ENCODE measurements at places on chromosomes 16 and 17.

GRCh38 chr16:11914210-11915113, 1.3 kb downstream of the GSPT1 start:
- DNase-seq, result no peak

DNA sequence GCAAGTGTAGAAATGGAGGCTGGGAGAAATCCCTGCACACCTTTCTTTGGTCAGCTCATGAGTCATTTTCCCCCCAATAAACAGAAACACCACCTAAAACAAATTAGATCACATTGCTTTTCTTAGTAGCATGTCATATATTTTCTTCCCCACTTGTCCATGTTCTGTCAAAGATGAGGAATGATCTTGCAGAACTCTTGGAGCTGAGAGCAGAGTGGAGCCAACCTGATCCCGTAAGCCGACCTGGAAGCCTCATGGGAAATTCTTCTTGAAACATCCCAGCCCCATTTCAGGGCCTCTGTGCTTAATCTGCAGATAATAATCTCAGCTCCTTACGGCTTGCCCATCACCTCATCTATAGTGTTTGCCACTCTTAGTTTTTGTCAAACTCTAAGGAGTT, 284.6 kb upstream of the ELAC2 start:
- DNase-seq, result no peak

GRCh38 chr16:90019543-90020259, 445 bp upstream of the DBNDD1 start:
- no peak for DNase-seq

GRCh38 chr16:85231959-85232358, 119.7 kb upstream of the CIBAR2 start:
- no peak for DNase-seq

DNA sequence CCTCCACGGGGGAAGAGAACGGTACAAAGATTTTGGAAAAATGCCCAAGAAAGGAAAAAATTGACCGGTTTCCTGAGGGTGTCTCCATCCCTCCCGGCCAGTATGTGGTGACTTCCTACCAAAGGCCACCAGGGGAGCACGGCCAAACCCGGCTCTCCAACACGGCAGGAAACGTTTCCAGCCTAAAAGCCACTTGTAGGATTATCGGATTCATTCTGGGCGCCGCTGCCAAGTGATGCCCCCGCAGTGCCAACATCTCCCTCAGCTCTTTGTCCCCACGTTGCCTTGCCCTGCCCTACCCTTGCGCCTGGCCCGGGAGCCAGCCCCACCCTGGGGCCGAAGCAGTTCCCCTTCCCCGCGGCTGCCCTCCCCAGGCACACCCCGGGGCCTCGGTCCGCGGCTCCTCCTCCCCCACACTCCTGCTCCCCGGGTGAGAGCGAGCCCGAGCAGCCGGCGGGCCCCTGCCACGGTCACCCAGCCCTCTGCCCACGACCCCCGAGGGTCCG, 688 bp downstream of the CRK start:
- DNase-seq, result no peak

GRCh38 chr17:65370669-65371131, 190.7 kb downstream of the AXIN2 start:
- no peak for DNase-seq

DNA sequence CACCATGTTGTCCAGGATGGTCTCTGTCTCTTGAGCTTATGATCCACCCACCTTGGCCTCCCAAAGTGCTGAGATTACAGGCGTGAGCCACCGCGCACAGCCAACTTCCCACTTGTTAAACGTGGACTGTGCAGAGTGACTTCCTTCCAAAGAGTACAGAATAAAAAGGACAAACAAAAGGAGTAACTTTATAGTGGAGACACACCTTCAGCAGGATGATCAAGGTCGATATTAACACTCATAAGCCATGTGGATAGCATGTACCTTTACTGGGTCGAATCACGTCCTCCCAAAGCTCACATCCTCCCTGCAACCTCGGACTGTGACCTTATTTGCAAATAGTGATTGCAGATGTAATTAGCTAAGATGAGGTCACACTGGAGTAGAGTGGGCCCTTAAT, 10.1 kb upstream of the ZFP1 start:
- DNase-seq, result no peak

DNA sequence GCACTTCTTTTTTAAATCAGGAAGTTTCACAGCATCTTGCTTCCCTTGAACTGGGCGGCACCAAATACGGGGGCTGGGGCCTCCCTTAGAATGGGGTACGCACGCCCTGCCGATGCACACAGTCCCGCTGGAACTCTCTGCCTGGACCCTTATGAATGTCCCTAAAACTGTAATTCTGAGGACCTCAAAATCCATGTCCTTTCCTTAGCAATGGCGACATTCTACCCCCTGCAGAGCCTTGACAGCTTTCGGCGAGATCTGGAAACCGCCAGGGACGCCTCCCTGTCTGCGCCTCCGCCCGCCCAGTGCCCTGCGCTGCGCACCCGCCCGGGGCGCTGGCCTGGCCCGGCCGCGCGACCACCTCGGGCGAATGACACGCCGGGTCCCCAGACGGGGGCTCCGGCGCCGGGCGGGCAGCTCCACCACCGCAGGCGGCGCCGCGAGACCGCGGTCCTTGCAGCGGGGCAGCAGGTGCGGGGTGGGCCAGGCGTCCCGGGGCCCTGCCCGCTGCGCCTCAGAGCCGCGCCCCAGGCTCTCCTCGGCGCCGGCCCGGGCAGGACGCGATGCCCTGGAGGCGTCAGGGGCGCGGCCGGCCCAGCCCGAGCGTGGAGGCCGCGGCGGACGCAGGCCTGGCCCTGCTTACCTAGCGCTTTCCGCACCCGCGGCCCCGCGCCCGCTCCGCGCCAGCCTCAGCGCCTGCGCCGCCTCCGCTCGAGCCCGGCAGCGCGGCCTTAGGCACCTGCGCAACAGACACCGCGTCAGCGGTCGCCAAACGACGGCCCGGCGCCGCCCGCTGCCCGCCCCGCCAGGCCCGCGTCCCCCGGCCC, 548 bp downstream of the HAGH start:
- peak; percentile 67 for DNase-seq

DNA sequence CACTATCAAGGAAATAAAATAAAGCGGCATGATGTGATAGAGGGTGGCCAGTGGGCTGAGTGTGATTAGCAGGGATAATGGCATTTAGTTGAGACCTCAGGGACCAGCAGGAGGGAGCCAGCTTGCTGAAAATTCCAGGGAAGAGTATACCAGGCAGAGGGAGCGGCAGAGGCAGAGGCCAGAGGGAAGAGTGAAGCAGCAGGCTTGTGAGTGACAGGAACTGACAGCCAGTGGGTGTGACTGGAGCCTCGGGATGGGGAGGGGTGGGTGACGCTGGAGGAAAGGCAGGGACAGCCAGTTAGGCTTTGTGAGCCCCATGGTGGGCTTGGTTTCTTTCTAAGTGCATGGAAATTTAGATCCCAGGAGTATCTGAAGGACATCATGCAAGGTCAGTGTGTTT, 209.7 kb upstream of the CACNG3 start:
- DNase-seq, result no peak

DNA sequence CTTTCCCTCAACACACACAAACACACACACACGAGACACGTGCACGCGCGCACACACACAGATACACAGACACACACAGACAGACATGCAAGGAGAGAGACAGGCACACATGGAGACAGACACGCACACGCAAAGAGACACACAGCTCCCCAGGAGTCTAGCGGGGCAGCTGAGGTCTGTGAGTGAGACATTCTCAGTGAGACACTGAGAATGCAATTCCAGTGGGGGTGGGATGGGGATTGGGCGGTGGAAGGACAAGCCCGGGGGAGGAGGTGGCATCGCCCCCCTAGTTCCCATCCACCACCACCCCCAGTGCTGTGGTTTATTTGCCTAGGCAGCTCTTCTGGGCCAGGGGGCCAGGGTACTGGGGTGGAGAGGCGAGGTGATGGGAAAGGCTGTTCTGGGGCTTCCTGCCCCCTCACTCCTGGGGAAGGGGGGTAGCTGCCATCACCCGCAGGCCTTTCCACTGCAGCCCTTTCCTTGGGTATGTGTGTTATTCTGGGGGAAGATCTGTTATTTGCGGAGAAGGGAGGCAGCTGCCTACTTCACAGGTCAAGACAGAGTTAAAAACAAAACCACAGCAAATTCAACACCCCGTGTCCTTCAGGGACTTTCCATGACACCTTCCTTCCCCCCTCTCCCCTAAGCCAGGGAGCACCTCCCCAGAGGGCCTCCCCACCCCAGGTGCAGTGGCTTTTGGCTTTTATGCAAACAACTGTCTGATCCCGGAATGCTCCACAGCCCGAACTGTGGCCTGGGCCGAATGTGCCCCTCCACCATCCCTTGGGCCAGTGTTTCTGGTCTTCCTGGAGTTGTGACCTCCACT, 18.0 kb downstream of the GRB7 start:
- peak; percentile 33 for DNase-seq

GRCh38 chr17:67685351-67685750, 32.4 kb upstream of the NOL11 start:
- no peak for DNase-seq

- no peak for DNase-seq
These were observed 14.9 kb upstream of the MAPK3 start for GRCh38 chr16:30137897-30138296.

GRCh38 chr16:86975445-86975844, 341.7 kb downstream of the C16orf95 start:
- DNase-seq, result no peak

DNA sequence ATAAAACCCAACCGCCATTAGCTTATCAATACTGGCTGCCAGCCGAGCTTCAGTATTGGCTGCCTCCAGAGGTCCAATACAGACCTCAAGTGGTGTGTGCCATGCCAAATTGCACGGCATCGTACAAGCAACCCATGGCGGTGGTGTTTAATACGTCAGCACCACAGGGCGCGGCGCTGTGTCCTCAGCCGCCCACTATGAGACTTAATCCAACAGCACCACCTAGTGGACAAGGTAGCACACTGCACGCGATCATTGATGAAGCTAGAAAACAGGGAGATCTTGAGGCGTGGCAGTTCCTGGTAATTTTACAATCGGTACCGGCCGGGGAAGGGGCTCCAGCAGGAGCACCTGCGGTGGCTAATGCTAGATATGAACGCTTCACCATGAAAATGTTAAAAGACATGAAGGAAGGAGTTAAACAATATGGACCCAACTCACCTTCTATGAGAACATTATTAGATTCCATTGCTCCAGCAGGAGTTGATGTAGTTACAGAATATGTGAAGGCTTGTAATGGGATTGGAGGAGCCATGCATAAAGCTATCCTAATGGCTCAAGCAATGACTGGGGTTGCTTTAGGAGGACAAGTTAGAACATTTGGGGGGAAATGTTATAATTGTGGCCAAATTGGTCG, 15.4 kb downstream of the FLYWCH1 start:
- DNase-seq, result peak; percentile 75
